ENCODE measurements at places on chromosomes 6 and 20.

- DNase-seq: no peak
These were observed 71.2 kb downstream of the ABHD12 start for GRCh38 chr20:25319241-25320034.

DNA sequence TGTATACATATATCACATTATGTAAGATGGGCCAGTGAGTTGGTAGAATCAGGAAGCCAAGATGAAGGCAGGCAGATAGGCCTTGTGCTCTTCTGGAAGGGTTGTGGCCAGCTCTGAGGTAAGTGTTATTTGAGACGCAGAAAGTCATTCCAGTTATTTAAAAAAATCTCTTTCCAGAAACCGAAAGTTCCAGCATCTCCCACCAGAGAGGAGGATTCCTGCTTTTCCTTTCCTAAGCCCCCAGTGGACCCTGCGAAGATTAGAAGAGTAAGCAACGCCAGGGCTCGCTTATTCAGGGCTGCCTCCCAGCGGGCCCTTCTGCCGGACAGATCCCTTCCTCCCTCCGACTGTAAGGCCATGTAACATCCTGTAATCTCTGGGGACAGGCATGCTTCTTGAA lies 20.4 kb downstream of the ARMC2 start:
- DNase-seq: no peak

- no peak for DNase-seq
These were observed 527.6 kb downstream of the CD83 start for GRCh38 chr6:14645221-14645620.

DNA sequence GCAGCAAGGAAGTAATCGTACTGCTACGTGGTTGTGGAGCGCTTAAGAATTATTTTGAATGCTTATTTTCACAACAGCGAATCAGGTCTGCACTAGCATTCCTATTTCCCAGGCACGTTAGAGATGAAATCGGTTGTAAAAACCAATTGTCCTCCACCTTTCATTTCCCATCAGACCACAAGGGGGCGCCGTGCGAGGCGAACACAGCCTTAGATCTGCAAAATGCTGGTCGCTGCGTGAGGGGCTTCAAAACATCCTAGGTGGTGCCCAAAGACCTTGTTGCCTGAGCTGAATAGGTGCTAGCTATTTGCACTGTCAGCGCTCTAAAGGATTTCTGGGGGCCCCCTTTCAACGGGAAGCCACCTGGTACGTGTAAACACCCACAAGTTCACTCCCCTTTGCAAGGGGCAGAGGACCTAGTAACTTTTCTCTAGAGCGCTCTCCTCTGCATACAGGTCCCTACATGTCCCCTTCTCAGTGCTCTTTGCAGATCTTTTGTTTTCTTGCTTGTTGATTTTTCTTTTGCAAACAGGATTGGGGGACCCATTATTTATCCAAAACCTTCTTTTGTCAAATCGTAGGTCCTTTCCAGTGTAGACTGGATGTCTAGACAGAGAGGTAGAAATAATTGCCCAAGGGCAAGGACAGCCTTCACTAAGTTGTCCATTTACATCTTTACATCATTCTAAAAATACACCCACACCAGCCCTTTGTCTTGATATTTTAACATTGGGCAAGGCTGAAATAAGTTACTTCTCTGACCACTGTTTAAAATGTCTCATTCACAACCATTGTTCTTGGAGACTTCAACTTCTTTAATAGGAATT lies 59.8 kb downstream of the NEDD9 start:
- no peak for DNase-seq

DNA sequence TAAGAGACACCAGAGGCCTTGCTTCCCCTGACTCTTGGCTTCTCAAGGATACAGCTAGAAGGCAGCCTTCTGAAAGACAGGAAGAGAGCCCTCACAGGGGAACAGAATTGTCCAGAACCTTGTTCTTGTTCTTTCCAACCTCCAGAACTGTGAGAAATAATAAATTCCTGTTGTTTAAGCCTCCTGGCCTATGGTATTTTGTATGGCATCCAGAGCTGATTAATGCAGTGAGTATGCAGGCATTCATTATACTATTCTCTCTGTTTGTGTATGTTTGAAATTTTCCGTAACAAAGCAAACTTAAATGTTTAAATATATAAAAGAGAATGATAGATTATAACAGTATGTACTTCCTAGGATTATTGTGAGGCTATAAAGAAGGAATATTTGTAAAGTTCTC lies 903.4 kb upstream of the FLRT3 start:
- no peak for DNase-seq

- no peak for DNase-seq
These were observed 10.0 kb upstream of the BTBD9 start for GRCh38 chr6:38649744-38650143.

GRCh38 chr6:63580704-63580961 lies 8.4 kb downstream of the LOC128125822 start:
- no peak for DNase-seq

DNA sequence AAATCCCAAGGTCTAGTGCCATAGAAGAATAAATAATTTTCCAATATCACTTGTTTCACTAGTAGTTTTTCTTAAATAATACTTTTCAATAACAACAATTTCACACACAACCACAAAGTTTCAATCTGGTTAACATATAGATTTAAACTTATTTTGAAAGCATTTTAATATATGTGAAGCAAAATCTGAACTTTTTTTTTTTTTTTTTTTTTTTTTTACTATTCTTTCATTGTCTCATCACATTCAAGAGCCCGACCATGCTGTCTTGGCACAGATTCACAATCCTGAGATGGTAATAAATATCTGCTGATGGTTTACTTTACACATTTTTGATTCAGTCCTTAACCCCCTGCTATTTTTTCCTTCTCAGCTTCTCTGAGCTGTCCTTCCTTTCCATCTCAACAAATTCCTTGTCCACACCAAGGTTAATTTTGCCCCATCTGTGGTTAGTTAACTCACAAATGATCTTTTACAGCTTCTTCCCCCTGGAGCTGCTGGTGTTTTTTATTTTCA lies 262.8 kb downstream of the TMEM242 start:
- no peak for DNase-seq
